CD4-positive, alpha-beta T cell (primary cell): ENCODE measurements at places on chromosomes 7 and 10. TPM values are rescaled to one million over a fixed set of nuclear protein-coding genes. Genes with fewer than 3 reads are reported as not detected.

- peaks cover 18% of the 10 kb centered on the region for H3K4me1 ChIP-seq
- no peak for DNase-seq
- peaks cover 55% of the 10 kb centered on the region for H3K36me3 ChIP-seq
- no peak overlapping the region for H3K4me3 ChIP-seq
Observed at GRCh38 chr7:87199700-87200450, 19.7 kb downstream of the TMEM243 start.

LRRC4 gene
- total RNA-seq = 1.6 TPM

- no peak overlapping the region for H3K4me3 ChIP-seq
- DNase-seq = no peak
- H3K4me1 ChIP-seq = no peaks in the 10 kb centered on the region
Observed at GRCh38 chr7:84640637-84641036, 446.0 kb upstream of the SEMA3A start.

GRCh38 chr10:44300666-44301649, 83.9 kb downstream of the CXCL12 start:
- no peak overlapping the region for H3K27ac ChIP-seq
- DNase-seq = no peak
- no peaks in the 10 kb centered on the region for H3K36me3 ChIP-seq
- no peak overlapping the region for H3K4me3 ChIP-seq

DNA sequence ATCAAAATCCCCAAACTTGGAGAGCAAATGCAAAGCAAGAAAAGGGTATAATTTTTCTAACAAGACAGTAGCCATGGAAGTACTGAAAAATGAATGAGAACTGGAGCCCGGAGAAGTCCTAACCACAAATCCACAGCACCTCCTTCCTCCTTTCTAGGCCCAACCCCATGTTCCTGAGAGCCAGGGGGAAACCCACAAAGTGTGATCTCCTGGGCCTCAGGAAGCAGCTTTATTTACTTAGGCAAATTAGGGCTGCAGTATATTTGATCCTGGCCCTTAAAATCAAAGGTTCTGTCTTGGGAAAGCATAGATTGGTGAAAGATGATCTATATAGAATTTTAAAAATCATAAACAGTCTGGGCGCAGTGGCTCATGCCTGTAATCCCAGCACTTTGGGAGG, 103.0 kb downstream of the DOCK4 start:
- H3K4me1 ChIP-seq = no peaks in the 10 kb centered on the region
- H3K4me3 ChIP-seq = no peak overlapping the region
- no peaks in the 10 kb centered on the region for H3K27me3 ChIP-seq
- DNase-seq = no peak

DNA sequence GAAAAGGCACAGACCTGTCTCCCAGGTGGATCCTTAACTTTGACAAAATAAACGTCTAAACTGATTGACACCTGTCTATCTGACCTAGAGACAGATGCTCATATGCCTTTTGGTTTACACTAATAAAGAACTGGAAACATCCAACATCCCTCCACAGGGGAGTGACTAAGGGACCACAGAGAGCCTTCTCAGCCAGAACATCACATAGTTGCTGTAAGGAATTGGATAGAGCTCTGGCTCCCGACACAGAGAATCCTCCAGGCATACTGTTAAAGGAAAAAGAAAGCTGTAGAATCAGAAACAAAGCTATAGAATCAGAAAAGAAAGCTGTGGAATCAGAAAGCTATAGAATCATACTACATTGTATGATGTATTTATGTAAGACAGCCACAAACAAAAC, 258.8 kb downstream of the STK31 start:
- H3K27me3 ChIP-seq = no peaks in the 10 kb centered on the region
- no peaks in the 10 kb centered on the region for H3K4me1 ChIP-seq
- no peaks in the 10 kb centered on the region for H3K36me3 ChIP-seq
- DNase-seq = no peak
- H3K4me3 ChIP-seq = no peak overlapping the region

HABP2 gene
- not detected for total RNA-seq

CALML5 gene
- not detected for total RNA-seq
